Stimulated activated CD8-positive, alpha-beta memory T cell treated with anti-CD3 and anti-CD28 coated beads, Interleukin-4, amount 100 ng/mL, for 48 hours (primary cell): ENCODE measurements at places on chromosomes 1 and 21.

DNA sequence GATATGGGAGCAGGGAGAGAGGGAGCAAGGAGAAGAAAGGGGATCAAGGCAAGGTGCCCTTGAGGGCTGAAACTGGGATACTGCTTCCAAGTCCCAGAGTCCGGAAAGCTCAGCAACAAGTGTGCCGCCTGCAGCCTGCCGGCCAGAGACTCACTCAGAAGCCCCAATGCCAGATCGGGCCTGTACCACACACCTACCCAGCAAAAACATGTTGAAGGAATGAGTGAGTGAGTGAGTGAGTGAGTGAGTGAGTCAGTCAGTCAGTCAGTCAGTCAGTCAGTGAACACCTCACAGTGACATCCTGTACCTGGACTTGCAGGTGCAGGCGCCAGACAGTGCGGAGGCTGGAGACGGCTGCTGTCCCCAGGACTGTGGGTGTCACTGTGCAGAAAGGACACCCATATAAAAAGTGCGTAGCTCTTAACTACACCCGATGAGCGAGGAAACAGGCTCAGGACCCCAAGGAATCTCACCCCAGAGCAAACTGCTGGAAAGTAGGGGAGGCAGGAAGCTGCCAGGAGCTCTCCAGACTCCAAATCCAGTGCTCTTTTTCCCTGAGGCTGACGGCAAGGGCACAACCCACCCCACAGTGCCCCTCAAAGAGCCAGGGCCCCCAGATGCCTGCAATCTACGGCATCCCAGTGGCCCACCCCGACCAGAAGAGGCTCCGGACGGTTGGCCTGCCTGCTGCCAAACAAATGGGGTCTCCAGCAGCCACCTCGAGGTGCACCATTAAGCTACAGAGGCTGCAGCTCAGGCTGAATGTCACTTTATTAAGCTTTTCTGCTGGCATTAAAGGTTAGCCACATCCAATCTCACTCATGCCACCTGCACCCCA lies 261.7 kb downstream of the NPHP4 start:
- no peak for DNase-seq

GRCh38 chr1:109319114-109319513 lies 12.3 kb upstream of the MYBPHL start:
- DNase-seq, result no peak

- DNase-seq, result no peak
These were observed 777 bp upstream of the METTL25B start for GRCh38 chr1:156727492-156727891.

- no peak for DNase-seq
These were observed 92.7 kb upstream of the COG2 start for GRCh38 chr1:230549625-230550024.

DNA sequence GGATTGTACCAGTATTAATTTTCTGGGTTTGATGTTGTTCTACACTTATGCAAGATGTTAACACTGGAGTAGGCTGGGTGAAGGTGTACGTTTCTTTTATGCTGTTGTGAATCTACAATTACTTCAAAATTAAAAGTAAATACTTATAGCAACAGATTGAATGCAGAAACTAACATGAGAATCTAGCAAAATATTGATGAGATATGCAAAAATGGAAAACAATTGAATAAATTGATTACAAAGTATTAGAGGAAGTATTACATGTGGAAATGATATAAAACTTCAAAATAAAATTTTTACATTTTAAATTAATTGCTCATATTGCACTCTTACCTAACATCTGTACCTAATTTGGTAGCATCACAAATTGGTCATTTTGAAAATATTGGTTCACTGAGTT lies 5.7 kb upstream of the SPRR3 start:
- no peak for DNase-seq
